ENCODE measurements at places on chromosomes 6 and 20. TPM values are rescaled to one million over a fixed set of nuclear protein-coding genes. Genes with fewer than 3 reads are reported as not detected.

Gene NKX2-4
- total RNA-seq: not detected

DNA sequence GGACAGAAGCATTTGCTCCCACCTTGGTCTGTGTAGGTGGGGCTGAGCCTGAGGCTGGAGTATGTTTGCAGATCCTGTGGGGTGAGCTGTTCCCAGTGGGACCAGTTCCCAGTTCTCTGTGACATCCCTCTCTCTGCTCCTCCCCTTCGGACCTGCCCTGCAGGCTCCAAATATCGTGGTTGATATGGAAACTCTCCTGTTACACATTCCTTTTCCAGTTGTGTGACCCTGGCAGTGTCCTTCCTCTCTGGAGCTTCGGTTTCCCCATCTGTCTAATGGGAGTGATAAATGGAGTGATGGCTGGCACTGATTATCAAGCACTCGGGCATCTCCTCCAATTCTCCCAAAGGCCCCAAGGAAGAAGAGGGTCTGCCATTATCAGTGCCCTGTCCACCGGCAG is 15.7 kb upstream of the TGM2 start:
- no peak for DNase-seq

Gene FUCA2
- total RNA-seq: 59.5 TPM

- DNase-seq: no peak
Measured at GRCh38 chr20:15643713-15644112, 929.5 kb downstream of the KIF16B start.

GRCh38 chr6:26123947-26124780 is 36.9 kb downstream of the HFE start:
- peak; percentile 88 for DNase-seq

Gene KIF13A
- total RNA-seq: 35.3 TPM

GRCh38 chr6:123393331-123393730 is 243.4 kb downstream of the TRDN start:
- no peak for DNase-seq

Gene BPI
- not detected for total RNA-seq

Gene LINC00237
- 2.0 TPM for total RNA-seq

- no peak for DNase-seq
Measured at GRCh38 chr6:137056121-137056880, 11.5 kb upstream of the IL20RA start.

Gene ADGRG6
- total RNA-seq: 28.8 TPM

- no peak for DNase-seq
Measured at GRCh38 chr6:81995548-81996289, 243.2 kb upstream of the TENT5A start.

DNA sequence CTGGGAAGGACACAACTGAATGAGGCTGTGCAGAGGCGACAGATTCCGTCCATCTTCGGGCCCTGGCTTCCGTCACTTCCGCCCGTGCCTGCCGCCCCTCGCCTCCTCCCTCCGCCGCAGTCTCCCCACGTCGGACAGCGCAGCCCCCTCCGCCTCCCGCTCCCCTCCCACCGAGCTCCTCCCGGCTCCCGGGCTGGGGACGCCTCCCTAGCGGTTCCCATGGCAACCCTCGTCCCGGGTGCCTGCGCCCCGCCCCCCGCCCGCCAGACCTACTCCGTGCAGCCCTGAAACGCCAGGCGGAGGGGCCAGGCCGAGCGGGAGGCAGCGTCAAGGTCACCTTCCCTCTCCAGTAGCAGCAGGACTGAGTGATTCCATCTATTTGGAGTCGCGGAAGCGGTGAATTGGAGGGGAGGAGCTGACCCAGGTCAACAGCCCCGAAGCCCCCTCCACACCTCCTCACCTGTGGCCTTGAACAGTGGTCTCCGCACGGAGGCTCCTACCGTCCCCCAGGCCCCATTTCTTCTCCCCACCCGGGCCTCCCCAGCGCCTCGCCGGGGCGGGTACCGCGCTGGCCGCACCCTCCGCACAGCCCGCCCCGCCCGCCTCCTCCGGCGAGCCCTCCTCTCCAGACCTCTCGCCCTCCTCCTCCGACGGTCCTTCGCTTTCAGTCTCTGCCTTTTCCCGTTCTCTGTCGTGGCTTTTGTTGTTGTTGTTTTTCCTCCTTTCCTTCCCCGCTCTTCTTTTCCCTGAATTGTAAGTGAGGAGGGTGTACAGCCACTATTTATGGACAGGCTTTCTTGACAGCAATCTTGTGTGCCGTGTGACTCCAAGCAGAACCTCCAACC is 951 bp downstream of the NRSN2 start:
- DNase-seq: peak; percentile 98

GRCh38 chr6:11821781-11822180 is 43.2 kb upstream of the ADTRP start:
- DNase-seq: no peak

GRCh38 chr20:19828232-19828631 is 70.2 kb downstream of the RIN2 start:
- no peak for DNase-seq

DNA sequence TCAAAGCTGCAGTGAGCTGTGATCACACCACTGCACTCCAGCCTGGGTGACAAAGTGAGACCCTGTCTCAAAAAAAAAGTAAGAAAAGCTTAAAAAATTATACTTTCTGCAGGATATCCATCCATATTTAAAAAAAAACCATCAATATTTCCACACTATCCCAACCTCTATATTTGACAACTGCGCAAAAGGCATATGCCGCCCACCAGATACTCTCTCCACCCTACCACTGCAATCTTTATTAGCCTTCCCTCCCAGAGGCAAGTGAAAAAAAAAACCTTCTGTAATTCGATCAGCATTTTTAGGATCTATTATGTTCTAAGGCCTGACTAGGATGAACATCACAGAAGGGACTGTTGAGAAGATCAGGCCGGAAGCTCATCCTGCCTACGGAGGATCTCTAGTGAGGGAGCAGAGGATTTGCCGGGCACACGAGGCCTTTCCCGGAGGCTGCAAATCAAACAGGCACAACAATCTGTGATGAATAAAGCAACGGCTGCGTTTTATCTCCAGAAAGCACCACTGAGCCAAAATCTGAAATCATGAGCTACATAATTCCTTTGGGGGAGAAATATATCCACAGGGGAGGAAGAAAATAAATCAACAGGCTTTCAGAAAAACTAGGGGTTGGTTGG is 65.9 kb downstream of the GFOD1 start:
- no peak for DNase-seq

DNA sequence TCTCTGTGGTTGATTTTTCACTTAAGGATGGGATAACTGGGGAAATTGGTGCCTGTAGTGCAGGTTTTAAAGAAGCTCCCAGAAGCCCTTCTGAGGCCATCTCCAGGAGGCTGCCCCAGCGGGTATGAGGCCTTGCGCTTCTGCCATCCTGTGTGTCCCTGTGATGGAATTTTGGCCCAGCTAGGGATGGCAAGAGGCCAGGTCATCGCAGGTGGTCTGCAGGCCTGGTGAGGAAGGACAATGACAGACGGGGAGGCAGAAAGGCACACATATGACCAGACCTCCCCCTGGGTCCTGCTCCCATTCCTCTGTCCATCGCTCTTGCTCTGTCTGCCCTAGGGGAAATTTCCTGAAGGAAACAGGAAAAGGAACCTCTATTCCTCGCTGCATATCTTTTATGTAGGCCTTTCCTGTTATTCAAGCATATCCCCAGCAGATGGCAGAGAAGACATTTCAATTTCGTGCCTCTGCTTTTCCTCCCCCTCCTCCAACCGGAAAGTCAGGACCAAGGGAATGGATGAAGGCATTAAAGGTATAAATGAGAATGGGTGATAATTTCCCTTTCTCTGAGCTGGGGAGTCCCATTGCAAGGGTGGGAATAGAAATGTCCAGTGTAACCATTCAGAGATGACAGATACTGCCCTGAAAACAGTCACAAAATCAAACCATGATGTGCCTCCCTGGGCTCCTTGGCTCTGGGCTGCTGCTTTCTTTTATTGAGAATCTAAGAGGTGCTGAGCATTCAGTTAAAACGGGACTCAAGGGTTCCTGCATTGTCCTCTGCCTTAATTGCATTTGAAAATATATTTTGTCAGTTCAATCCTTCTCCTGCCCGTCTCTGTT is 17.6 kb upstream of the HLA-F start:
- peak; percentile 76 for DNase-seq

Gene CLVS2
- 38.9 TPM for total RNA-seq

Gene ANKS1A
- total RNA-seq: 36.7 TPM

- DNase-seq: no peak
Measured at GRCh38 chr6:44190715-44191114, 26.0 kb upstream of the MYMX start.

Gene NKAPL
- 0.42 TPM for total RNA-seq

DNA sequence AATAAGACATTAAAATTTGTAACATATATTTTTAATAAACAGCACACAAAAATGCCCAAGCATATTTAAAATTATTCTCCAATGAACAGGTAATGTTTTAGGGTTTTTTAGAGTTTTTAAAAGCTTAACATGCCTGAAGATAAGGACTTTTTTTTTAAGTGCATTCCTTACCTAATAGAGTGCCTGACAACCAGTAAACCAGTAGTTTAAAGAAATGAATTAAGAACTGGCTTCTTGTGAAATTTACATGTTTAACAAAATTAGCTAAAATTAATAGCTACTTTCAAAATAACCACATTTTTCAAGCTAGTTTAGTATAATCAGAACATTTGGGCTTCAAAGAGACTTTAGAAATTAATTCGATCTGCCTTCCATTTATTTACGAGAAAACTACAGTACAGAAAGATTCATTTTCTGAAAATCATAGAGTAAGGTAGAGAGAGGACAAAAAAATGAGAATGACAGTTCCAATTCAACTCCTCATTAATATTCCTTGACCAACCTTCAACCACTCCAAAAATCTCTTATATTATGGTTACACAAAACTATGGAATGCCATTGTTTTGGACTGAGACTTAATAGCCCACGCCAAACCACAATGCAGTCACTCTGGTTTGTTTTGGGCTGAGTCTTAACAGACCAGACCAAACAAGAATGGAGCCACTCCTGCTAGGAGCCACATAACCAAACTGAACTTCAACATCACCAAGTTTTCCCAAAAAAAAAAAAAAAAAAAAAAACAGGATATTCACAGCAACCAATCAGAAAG is 5.7 kb upstream of the PLN start:
- no peak for DNase-seq

Gene GLP1R
- total RNA-seq: not detected

Gene LY6G6C
- 0.29 TPM for total RNA-seq

DNA sequence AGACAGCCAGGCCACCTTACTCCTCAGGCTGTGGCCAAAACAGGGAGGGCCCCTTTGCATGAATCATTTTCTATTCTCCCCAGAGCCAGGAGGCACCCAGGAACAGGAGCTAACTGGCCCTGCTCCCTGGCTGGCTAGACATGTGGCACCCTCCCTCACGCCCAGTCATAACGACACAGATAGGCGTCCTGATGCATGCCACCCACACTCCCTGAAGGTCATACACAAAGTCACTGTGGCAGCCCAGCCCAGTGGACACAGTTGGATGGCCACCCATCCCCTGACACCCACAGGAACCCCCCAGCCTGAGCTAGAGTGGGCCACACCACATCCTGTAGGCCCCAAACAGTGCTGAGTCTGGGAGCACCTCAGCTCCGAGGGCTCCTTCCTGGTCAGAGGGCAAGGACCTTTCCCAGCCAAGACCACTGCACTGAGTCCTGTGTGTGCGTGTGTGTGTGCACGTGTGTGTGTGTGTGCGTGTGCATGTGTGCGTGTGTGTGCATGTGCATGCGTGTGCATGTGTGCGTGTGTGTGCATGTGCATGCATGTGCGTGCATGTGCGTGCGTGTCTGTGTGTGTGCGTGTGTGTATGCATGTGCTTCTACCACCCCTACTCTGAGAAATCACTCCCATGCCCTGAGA is 21.6 kb downstream of the TFEB start:
- DNase-seq: no peak

- peak; percentile 88 for DNase-seq
Measured at GRCh38 chr6:28597217-28597835, 71.6 kb downstream of the GPX5 start.

- no peak for DNase-seq
Measured at GRCh38 chr6:142469220-142469619, 167.4 kb downstream of the ADGRG6 start.

Measured in endodermal cell (in vitro differentiated cells).